Stimulated activated CD4-positive, alpha-beta T cell treated with anti-CD3 and anti-CD28 coated beads, Interleukin-1b, Interleukin-23, amount 100 ng/mL, for 24 hours (primary cell): ENCODE measurements at places on chromosomes 1 and 21.

DNA sequence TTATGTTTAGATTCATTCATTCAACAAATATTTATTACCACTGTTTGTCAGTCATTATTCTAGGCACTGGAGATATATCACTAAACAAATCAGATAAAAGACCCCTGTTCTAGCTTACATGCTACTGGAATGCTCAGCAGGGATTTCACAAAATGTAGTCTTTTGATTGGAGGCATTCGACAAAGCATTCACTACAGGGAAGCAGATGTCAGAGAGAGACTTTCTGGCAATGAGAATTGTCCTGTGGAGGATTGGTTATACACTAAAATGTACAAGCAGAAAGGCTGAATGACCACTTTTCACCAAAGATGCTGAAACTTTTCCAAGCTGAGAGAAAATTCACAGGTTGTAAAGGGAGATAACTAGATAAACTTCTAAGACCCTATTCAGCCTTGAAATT lies 57.7 kb downstream of the SCMH1 start:
- no peak for DNase-seq

DNA sequence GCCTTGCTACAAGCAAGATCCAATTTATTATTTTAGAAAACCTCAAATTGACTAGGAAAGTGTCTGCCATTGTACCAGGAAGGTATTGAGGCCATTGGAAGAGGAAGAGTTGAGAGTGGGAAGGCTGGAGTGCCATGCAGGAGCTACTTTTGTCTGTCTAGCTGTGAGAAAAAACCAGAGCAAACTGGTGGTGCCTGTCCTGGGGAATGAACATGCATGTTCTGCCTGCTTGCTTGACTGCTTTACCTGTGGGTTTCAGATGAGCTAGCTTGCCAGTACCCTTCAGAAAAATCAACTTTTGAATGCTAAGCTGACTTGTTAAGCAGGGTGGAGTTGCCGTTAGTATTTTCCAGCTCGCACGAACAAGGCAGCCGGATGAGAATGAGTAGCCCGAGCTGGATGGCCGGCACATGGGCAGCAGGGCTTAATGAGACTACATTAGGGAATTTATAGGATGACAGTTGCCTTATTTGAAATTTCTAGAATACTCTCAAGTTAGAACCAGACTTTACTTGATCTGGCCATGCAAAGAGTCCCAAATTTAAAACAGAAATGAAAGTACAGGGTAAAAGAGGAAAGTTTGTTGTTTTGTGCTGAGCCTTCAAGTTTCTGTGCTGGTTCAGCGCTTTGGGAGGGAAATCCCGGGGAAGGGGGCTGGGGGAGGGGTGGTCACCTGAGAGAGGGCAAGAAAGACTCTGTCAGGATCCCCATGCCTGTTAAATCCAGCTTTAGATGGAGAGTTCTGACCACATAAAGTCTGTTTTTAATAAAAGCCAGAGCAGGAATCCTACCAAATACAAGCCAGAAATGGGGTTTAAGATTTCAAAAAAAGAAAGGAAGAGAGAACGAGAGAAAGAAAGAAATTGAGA lies 29.6 kb upstream of the C1orf105 start:
- DNase-seq, result no peak

DNA sequence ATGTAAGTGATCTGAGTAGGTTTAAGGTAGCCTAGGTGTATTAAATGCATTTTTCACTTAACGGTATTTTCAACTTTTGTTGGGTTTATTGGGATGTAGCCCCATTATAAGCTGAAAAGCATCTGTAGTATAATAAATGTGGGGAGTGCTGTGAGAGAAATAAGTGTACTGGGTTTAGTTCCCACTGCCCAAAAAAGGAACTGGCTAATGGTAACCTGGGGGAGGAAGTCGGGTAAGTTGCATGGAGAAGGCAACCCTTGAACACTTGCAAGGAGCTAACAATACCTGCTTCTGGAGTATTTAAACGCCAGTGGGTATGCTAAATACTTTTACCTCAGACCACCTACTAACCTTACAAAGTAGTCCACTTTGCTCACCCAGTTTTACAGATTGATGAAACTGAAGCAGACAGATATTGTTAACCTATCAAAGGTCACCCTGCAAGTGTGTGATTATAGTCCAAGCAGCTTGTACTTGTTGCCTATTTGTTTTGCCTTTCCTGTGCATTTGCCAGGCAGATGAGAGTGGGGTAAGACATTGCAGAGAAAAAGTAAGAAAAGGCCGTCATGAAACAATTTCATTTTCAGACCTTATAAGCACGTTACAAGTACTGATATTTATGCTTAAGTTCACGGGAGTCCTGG lies 7.6 kb upstream of the SHISA4 start:
- DNase-seq, result no peak

- DNase-seq, result no peak
Measured at GRCh38 chr1:218383051-218383450, 37.9 kb downstream of the TGFB2 start.

DNA sequence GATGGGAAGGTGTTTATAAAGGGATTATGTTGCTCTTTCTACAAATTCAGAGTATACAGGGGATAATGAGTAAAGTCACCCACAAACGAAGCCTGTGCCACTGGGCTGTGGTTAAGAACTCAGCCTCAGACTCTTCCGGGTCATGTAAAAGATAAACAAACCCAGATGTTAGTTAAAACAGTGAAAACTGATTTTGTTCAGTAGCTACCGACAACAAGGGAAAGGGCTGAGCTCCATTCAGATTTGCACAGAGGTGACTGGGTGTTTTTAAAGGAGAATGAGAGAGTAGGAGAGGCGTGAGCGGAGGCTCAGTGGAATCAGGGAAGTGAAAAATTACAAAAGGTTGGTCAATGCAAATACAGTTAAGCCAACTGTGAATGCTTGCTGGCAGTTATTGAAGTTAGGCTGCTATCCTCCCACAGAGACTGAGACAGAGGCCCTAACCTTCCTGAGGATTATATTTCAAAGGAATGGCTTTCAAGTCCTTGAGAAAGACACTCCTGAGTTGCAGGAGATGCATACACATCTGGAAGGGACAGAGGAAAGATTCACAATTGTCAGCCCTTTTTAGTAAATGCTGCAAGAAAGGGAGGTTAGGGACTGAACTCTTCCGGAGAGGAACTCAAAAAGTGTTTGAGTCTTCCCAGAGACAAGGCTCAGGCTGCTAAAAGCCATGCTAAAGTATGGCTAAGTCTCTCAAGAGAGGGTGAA lies 29.9 kb upstream of the SAMD13 start:
- DNase-seq, result no peak

- no peak for DNase-seq
Measured at GRCh38 chr1:208431721-208432120, 187.5 kb upstream of the PLXNA2 start.

- no peak for DNase-seq
Measured at GRCh38 chr1:7236844-7237515, 451.7 kb downstream of the CAMTA1 start.

DNA sequence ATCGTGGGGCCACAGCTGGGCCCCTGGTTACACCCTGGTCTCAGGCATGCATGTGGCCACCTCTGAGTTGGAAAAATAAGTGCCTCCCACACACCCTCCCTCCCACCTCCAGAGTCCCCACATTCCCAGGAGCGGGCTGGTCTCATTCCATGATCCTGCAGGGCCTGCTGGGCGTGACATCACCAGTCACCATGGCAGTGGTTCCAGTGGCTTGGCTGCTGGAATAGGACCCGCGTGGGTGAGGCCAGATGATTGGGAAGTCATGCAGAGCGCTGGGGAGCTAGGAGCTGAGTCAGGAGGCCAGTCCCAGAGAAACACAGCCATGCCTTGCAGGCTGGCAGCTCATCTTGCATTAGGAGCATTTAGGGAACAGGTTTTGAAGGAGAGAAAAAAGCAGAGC lies 125.4 kb upstream of the TMEM51 start:
- DNase-seq, result no peak

DNA sequence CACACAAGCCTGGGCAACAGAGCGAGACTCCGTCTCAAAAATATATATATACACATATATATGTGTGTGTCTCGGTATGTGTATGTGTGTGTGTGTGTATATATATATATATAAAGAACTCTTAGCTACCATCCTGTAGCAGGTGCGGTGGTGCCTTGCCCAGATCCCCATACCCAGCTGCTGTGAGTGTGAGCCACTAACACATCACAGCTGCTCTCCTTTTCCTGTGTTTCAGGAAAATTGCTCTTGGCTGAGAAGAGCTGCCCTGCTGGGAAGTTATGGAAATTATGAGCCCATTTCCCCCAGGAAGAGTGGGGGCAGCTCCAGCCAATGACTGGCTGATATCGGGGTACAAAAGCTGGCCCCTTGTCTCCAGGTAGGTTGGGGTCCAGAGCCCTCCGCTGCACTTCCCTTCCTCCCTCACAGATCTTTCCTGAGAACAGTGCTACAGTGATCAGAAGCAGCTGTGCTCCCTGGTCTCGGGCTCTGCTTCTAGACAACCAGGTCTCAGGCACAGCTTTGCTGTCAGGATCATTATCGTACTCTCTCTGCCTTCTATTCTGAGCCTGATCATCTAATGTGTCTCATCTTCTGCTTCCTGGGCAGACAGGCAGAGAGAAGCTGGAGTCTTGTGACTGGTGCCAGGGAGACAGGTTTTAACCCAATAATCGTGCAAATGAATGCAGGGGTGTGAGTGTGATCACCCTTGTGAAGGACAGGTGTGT lies 109.6 kb upstream of the ZNF678 start:
- no peak for DNase-seq
